ENCODE measurements at places on chromosomes 2 and 18. TPM values are rescaled to one million over a fixed set of nuclear protein-coding genes. Genes with fewer than 3 reads are reported as not detected.

DNA sequence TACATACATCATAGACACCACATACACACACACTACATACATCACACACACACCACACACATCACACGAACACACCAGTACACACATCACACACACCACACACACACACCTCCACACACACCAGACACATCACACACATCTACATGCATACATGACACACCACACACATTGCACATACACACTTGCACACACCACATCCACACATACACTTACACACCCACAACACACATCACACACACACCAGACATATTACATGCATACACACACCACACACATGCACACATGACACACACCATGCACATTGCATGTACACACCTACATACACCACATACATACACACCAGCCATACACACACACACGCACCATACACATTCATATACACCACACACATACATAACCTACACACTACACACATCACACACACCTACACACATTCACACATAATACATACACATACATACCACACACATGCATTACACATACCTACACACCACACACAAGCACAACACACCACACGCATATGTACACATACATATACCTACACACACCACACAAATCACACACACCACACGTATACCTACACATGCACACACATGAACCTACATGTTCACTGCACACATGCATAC lies 156.5 kb downstream of the NDUFA10 start:
- H3K27me3 ChIP-seq, result no peaks in the 10 kb centered on the region
- H3K27ac ChIP-seq, result no peak overlapping the region
- H3K4me1 ChIP-seq, result no peaks in the 10 kb centered on the region
- H3K4me3 ChIP-seq, result no peak overlapping the region
- no peaks in the 10 kb centered on the region for H3K36me3 ChIP-seq
- DNase-seq, result no peak

DNA sequence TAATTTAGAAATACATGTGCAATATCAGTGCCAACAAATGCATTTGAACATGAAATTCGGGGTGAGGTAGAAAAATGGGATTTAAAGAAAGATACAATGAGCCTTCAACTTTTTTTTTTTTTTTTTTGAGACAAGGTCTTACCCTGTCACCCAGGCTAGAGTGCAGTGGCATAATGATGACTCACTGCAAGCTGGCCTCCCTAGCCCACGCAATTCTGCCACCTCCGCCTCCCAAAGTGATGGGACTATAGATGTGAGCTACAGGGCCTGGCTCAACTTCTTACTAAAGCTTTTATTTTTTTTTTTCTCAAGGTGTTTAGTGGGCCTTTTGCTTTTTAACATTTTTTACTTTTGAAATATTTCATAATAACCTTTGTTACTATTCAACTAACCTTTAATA lies 365.6 kb downstream of the LRRTM4 start:
- no peak overlapping the region for H3K4me3 ChIP-seq
- no peak overlapping the region for H3K27ac ChIP-seq
- H3K4me1 ChIP-seq, result no peaks in the 10 kb centered on the region
- no peaks in the 10 kb centered on the region for H3K36me3 ChIP-seq
- no peak for DNase-seq

GRCh38 chr2:167652401-167652800 lies 595.0 kb downstream of the STK39 start:
- no peaks in the 10 kb centered on the region for H3K27me3 ChIP-seq
- H3K27ac ChIP-seq, result no peak overlapping the region
- no peak overlapping the region for H3K4me3 ChIP-seq
- DNase-seq, result no peak

GRCh38 chr18:72233106-72233505 lies 311.0 kb downstream of the CBLN2 start:
- DNase-seq, result no peak
- H3K27me3 ChIP-seq, result no peaks in the 10 kb centered on the region
- no peaks in the 10 kb centered on the region for H3K4me1 ChIP-seq
- no peak overlapping the region for H3K27ac ChIP-seq

The ADD2 gene
- total RNA-seq, result 5.9 TPM
